Stimulated activated CD4-positive, alpha-beta T cell treated with anti-CD3 and anti-CD28 coated beads, TNF-alpha, amount 100 ng/mL, for 1 hour (primary cell): ENCODE measurements at places on chromosomes 5 and 9.

- DNase-seq, result no peak
These were observed 7.0 kb downstream of the SCAMP1 start for GRCh38 chr5:78367318-78367991.

- DNase-seq, result no peak
These were observed 19.5 kb downstream of the TTC33 start for GRCh38 chr5:40736103-40736875.

DNA sequence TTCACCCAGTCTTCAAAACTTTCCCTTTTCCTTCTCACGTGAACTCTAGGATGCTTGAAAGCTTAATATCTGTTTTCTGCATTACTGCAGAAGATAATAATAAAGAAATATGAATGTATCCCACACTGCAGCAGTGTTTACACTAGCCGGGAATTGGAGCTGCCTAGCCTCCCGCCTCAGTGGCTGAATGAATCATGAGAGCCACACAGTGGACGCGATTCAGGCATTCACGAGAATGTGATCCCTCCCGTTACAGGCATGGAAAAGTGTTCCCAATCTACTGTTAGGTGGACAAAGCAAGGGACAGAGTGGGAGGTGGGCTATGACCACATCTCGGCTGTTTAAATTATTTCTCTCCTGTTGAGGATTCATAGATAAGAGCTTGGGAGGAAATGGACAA lies 69.4 kb upstream of the CTSL start:
- no peak for DNase-seq

- DNase-seq, result no peak
These were observed 43.2 kb upstream of the UGCG start for GRCh38 chr9:111853450-111853827.

- DNase-seq, result no peak
These were observed 18.6 kb upstream of the TJP2 start for GRCh38 chr9:69155341-69156030.

DNA sequence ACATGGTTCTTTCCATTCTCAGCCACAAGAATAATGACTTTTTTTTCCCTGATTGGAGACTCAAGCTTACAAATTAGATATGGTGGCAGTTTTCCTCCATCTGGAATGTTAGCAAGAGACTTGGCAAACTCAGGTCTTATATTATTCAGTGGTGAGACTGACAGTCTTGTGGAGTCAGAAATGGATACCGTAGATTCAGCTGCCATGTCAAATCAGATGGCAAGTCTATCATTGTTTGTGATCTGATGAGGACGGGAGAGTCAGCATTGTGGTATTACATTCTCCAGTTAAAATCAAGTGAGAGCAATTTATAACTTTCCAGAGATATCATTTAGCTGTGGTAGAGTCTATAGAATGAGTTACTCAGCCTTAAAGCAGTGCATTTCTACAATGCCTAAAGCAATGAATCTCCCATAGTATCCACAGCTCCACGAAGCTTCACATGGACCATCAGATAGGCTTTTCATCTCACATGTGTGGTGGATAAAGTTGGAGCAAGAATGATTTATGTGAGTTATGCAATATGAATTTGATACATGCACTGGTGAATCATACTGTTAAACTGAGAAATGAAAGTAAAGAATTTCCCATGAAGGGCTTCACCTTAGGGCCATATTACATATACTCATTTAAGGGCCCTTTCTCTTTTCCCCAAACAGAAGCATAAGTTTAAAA lies 430.6 kb downstream of the ZNF608 start:
- DNase-seq, result no peak

DNA sequence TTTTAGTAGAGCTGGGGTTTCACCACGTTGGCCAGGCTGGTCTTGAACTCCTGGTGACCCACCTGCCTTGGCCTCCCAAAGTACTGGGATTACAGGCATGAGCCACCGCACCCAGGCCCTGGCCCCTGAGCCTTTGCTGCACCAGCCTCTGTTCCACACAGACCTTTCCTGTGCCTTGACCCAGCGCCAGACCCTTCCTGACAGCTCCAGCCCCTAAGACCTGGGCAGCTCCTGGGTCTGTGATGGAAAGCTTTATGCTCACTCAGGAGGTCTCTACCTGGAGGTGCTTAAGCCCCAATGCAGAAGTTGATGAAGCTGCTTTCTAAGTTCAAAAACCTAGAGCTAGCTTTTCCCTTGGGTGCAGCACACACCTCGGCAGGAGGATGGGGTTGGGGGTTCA lies 58.8 kb upstream of the NEK6 start:
- no peak for DNase-seq

- DNase-seq, result no peak
These were observed 125.3 kb upstream of the MARCHF11 start for GRCh38 chr5:16304846-16305245.
